NCI-H1092 treated with DMSO at 0.1 percent for 48 hours (cell line): ENCODE measurements at places on chromosomes 16 and 17.

DNA sequence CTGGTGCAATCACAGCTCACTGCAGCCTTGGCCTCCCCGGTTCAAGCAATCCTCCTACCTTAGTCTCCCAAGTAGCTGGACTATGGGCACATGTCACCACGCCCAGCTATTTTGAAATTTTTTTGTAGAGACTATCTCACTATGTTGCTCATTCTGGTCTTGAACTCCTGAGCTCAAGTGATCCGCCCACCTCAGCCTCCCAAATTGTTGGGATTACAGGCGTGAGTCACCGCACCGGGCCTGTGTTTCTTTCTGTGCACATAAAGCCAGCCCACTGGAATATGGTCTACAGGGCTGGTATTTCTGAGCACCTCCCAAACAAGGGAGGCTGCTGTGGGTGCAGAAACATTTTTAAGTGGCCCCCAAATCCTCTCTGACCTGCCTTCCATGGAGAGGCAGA, 8.4 kb downstream of the TMEM95 start:
- DNase-seq, result no peak

- no peak for DNase-seq
Measured at GRCh38 chr17:4066210-4066609, 76.6 kb downstream of the ZZEF1 start.

DNA sequence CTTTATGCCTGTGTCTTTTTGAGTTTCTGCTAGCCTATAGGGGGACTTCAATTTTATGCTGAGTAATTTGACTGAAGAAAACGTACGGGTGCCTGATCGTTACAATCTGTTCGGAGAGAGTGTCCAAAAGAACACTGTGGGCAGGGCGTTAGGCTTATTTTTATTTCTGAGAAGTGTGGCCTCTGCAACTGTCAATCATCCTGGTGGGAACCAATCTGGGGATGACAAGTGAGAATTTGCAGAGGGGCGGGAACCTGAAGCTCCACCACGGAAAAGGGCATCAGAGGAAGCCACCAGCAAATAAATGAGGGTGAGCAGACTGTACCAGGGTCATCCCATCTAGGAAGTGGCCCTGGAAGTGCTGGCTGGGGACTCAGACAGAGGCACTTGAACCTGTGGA, 12.0 kb upstream of the CDYL2 start:
- DNase-seq, result no peak

GRCh38 chr17:63827801-63828221, 348 bp upstream of the FTSJ3 start:
- no peak for DNase-seq

- DNase-seq, result no peak
Measured at GRCh38 chr16:87284183-87284582, 33.0 kb downstream of the C16orf95 start.

DNA sequence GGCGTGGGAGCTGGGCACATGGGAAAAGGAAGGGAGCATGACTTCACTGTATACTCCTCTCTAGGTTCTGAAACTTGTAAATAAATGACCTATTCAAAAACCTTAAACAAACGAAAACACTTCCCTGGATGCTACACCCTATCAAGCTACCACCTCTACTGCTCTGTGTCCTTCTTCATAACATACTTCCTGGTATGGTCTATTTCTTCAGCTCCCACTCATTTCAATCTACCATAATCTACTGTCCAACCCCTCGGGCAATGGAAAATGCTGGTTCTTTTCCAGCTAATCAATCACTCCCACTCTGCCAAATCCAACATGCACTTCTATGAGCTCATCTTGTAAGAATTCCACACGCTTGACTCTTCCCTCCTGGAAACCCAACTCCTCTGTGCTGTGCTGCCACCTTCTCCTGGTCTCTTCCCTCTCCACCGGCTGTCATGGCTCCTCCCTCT, 42.4 kb downstream of the AMFR start:
- DNase-seq, result no peak

- DNase-seq, result no peak
Measured at GRCh38 chr17:69062860-69063581, 2.3 kb upstream of the ABCA9 start.

GRCh38 chr16:75860326-75861053, 134.2 kb upstream of the CPHXL start:
- peak; percentile 91 for DNase-seq

DNA sequence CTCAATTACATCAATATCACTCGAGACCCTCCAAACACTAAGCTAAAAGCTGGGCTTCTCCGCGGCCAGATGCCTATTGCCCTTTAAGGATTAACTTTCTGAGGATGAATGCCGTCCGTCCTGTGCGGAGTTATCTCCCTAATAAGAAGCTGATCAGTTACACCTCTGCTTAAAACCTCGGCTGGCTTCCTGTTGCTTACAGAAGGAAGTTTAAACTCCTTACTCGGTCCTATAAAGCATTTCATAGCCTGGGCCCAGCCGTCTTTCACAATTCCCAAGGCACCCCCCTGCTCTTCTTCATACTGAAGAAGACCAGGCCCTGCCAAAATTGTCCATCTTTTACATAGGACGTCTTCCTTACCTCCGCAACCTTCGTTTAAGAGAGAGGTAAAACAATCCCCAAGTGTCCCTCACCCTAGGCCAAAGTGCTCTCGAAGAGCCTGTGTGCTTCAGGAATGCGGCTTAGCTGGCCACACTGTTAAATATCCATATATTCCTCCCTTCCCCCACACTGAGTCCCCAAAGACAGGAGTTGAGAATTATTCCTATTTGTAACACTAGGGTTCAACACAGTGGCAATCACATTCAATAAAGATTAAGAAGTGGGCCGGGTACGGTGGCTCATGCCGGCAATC, 112.6 kb upstream of the IRX5 start:
- DNase-seq, result no peak

DNA sequence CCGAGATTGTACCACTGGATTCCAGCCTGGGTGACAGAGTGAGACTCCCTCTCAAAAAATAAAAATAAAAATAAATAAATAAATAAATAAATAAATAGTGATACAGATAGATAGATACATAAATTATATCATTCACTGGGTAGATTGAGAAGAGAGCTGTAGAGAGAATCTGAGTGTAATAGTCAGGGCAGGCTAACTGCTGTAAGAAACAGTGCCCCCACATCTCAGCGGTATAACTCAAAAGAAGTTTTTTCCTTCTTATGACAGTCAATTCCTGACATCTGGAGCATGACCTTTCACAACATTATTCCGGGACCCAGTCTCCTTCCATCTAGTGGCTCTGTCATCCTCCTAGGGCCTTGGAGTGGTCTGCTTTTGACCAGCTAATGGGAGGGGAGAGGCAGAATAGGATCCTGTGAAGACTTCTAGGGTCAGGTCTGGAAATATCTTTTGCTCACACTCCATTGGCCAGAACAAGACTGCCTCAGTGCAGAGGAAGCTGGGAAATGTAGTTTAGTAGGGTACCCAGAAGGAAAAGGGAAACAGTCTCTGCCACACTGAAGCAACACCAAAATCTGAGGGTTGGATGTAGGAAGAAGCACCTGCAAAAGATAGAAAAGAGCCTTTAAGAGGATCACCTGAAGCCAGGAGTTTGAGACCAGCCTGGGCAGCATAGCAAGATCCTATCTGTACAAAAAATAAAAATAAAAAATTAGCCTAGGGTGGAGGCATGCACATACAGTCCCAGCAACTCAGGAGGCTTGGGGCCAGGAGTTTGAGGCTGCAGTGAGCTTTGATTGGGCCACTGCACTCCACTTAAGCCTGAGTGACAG, 3.0 kb upstream of the QPRT start:
- DNase-seq, result no peak

DNA sequence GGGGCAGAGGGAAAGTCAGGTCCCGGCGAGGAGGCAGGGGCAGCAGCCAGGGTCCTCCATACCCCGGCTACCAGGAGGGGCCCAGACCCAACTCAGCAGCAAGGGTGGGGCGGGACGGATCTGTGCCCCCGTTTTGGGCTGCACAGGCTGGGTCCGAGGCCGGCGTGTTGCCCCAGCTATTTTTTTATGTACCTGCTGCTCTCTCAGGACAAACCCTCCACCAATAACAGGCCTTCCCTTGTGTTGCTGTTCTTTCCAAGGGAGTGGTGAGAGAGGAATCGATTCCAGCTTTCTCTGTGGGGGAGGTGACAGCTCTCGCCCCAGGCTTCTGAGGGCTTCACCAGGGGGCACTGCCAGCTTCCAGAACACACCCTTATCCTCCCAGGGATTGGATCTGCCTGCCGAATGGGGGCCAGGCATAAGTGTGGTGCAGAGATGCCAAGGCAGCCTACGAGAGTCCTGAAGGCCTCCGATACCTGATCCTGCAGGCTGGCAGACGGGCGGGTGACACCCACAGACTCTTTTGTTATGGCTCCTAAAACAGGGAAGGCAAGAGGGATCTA, 22.3 kb downstream of the RTN4RL1 start:
- no peak for DNase-seq

- DNase-seq, result no peak
Measured at GRCh38 chr17:55462234-55462633, 40.6 kb upstream of the MMD start.

GRCh38 chr17:52536489-52536888, 378.0 kb upstream of the CA10 start:
- DNase-seq, result no peak

DNA sequence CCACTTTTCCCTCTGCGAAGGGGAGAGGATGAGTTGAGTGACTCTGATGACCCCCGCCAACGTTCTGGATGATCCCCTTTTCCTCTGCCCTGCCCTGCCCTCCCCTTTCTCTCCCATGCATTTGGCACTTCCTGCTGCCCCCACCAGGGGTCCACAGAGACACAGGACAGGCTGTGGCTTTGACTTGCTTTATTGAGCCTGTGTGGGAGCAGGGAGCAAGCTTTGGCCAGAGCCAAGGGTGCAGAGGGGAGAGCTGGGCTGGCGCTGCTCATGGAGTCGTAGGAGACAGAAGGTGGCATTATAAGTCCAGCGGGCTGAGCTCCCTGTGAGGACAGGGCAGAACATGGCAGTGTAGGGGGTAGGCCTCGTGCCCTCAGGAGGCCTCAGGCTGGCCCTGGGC, 1.6 kb downstream of the PPY start:
- DNase-seq, result peak; percentile 15

- DNase-seq, result no peak
Measured at GRCh38 chr16:79592186-79592585, 8.4 kb downstream of the MAF start.

GRCh38 chr16:56425439-56425832, at the start of gene AMFR:
Gene AMFR, minus strand, starts transcription at chr16:56425545. Its CDS starts 218 bp downstream, at chr16:56425327.
- peak; percentile 51 for DNase-seq

DNA sequence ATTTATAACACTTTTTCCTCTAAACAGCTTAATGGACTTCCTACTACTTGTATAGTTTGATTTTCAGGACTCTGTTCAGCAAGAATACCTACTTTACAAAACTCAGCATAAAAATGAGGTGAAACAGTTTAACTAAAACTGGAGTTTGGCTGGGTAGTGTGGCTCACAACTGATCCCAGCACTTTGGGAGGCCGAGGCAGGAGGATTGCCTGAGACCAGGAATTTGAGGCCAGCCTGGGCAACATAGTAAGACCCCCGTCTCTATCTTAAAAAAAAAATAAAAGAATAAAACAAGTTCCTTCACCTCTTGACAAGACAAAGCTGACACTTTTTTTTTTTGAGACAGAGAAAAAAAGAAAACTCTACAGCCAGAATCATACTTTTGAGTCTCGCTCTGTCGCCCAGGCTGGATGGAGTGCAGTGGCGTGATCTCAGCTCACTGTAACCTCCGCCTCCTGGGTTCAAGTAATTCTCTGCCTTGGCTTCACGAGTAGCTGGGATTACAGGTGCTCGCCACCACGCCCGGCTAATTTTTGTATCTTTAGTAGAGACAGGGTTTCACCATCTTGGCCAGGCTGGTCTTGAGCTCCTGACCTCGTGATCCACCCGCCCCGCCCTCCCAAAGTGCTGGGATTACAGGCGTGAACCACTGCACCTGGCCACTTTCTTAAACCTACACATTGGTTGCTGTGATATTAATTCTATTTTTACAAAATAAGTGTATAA, 2.6 kb downstream of the PDF start:
- no peak for DNase-seq

DNA sequence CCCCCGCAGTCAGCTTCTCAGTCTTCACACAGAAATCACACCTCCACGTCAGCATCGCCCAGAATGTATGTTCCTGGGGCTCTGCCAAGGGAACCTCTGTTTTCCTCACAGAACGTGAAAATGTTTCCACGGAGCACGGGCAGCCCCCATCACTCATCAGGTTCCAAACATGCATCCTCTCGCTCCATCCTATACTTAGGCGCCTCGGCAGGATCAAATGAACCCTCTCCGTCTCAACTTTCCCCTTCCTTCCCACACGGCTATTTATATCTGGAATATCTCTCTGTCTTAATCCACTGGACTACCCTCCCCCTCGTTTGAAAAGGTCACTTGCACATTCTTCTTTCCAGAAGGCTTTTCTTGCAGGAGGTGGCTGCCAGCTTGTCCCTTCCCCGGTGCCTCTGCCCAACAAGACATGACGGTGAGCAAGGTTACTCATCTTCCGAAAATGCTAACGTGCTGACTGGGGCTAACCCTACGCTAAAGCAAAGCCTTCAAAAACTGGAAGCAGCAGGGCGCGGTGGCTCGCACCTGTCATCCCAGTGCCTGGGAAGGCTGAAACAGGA, 21.6 kb downstream of the NXN start:
- no peak for DNase-seq

- no peak for DNase-seq
Measured at GRCh38 chr16:87064731-87065445, 252.3 kb downstream of the C16orf95 start.

GRCh38 chr17:49201481-49201927, 8.9 kb downstream of the GNGT2 start:
- no peak for DNase-seq

DNA sequence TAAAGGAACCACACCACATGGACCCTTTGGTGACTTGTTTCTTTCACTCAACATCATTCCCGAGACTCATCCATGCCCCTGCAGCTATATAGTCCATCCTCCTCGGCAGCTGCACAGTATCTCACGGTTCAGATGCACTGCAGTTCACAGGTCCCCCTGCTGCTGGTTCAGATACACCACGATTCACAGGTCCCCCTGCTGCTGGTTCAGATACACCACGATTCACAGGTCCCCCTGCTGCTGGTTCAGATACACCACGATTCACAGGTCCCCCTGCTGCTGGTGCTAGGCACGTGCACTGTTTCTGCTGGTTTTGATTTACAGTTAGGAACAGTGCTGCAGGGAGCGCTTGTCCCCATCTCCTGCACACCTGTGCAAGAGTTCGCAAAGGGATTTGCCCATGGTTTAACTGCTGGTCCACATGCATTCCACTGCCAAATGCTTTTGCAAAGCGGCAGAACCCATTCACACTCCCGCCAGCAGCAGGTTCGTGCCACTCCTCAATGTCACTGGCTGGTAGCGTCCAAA, 3.8 kb downstream of the HSDL1 start:
- DNase-seq, result no peak

- DNase-seq, result no peak
Measured at GRCh38 chr16:5062790-5063765, 2.7 kb downstream of the C16orf89 start.

- no peak for DNase-seq
Measured at GRCh38 chr17:35148144-35148543, 527 bp downstream of the UNC45B start.
